ENCODE measurements at places on chromosomes 1 and 21.
A peak's percentile ranks its signal among the peaks of the same experiment; 100 is the strongest.

DNA sequence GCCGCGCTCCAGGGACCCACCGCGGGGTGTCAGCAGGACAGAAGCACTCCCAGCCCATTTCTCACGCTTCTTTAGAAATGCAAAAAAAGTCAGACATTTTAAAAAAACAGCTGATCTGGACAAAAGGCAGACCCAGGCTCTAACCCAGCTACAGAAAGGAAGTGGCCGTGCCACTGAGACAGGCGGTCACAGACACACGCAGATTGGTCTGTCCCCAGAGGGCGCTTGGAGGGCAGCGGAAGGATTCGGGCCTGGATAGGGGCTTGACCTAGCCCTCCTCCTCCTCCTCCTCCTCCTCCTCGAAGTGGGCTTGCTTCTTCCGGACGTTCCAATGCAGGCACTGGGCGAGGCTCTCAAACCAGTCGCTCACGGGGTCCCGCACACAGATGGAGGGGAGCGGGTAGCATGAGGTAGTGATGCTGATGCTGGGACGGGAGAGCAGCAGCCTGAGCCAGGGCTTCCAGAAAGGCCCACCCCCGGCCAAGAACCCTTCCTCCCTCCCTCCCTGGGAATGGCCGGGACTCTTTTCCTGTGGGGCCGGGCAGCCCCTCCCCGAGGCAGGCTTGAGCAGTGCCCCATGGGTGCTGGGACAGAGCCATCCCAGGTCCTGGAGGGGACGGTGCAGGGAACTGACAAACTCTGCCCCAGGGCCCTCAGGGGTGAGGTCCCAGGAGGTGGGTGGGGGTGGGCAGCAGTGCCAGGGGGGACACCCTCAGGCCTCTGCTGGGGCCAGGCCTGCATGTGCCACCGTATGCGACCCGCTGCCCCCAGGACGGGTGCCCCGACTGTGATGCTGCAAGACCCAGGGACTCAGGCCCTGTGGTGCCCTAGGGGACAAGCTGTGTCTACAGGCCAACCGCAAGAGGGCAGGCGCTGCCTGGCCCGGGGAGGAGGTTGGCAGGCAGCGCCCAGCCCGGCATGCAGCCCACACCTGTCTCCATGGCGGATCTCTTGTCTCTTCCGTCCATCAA, 25.3 kb downstream of the NADK start:
- DNase-seq: no peak

GRCh38 chr1:54825696-54826095, 24.6 kb upstream of the TTC22 start:
- no peak for DNase-seq

DNA sequence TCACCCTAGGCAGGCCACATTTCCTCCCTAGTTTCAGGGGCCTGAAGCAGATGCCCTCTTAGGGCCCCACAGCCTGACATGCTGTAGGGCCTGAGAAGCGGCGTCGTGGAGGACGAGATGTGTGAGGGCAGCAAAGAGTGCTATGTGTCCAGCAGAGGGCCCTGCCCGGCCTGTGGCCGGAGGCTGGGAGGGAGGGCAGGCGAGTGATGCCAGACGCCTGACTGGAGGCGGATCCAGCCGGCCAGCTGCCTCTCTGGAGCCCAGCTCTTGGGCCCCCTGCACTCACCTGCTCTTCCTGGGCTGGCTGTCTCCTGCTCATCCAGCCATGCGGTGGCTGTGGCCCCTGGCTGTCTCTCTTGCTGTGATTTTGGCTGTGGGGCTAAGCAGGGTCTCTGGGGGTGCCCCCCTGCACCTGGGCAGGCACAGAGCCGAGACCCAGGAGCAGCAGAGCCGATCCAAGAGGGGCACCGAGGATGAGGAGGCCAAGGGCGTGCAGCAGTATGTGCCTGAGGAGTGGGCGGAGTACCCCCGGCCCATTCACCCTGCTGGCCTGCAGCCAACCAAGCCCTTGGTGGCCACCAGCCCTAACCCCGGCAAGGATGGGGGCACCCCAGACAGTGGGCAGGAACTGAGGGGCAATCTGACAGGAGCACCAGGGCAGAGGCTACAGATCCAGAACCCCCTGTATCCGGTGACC, at the start of gene GPR37L1:
TSS of gene GPR37L1 (plus strand) at position 279 of the 697 bp plus-strand sequence. CDS start at position 326, 47 bp downstream.
- DNase-seq: no peak

GRCh38 chr1:115021145-115021544, 8.5 kb upstream of the TSHB start:
- no peak for DNase-seq

DNA sequence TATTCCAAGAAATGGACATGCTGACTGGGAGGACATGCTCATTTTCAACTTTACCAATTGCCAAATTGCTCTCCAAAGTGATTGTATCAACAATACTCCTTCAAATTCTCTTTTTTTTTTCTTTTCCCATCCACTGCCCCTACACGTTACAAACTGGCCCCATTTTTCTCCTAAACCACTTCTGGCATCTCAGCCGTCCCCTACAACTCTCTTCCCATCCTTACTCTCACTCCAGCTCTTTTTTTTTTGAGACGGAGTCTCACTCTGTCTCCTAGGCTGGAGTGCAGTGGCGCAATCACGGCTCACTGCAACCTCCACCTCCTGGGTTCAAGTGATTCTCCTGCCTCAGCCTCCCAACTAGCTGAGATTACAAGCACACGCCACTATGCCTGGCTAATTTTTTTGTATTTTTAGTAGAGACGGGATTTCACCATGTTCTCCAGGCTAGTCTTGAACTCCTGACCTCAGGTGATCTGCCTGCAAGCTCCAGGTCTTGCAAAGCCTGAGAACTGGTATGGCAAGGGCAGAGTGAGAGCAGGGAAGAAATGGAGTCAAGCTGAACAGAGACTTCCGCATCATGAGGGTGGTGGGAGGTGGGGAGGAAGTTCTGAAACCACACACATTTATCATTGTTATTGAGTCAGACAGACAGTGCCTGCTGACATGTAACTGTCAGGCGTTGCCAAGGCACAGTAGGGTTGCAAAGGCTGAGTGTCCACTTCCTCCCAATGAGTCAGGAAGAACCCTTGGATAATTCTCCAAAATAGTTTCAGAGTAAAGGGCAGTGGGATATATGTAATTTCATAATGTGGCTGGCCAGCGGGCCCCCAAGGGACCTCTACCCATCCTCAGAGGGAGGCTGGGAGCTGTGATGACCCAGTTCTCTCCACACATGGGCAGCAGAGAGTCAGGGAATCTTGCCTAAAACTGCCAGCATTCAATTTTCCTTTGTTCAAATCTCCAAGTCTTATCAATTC, 17.4 kb downstream of the CELA3A start:
- peak; percentile 73 for DNase-seq

GRCh38 chr1:204746838-204747442, 61.4 kb upstream of the LRRN2 start:
- DNase-seq: peak; percentile 60

- DNase-seq: no peak
Observed at GRCh38 chr21:15122241-15122640, 57.4 kb upstream of the NRIP1 start.

DNA sequence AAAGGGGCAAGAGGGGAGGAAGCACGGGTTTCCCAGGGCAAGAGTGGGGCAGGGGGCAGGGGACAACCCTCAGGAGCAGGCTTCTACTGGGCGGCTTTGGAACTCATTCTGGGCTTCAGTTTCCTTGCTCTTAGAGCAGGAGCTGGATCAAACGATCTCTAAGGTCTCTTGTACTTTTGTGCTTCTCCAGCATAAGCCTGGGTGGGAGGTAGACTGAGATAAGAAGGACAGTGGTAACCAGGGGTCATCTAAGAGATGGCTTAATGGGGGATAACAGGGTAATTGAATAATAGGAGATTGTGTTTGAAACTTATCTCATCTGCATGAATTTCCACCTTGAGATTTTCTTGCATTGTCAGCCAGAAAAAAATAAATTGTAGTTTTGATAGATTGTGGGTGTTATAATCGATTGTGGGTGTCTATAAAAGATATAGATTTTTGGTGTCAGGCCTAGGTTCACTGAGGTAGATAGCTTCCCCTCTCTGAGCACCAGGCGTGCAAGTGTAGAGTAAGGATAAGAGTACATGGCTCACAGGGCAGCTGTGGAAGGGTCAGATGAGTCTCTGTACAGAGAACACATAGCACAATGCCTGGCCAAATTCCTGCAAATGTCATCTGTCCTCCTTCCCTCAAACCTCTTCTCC, 68.0 kb downstream of the CD58 start:
- DNase-seq: peak; percentile 80

GRCh38 chr1:228996281-228996680, 261.0 kb downstream of the RHOU start:
- no peak for DNase-seq

DNA sequence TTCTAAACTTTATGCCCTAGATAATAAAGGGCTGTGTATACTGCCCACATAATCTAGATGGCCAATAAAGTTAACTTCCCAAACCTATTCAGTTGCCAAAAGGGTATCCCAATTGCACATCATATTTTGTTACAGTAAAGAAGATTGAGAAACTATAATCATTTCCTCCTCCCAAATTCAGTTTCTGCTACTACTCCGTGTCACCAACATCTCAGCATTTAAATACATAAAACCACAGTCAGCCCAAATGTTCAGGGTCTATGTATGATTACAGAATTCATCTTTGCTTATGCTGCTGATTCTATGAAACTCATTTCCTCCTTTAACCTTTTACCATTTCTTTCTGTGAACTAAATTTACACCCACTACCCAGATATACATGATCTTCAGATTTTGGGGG, 28.6 kb downstream of the NRIP1 start:
- no peak for DNase-seq

DNA sequence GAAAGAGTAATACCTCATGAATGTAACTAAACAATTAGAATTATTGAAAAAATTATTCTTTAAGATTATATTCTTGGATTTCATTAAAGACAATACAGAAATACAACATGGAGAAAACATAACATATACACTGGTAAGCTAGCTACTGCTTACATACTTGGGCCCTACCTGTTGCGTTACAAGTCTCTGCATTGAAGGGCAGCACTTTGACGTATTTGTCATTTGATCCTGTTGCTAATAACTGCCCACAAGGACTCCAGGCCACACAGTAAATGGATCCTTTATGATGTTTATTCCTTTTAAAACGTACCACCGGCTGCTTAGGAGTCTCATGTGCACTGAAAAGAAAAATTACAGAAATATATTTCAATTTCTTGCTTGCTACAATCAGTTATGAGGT, 19.8 kb upstream of the CLCC1 start:
- DNase-seq: no peak

DNA sequence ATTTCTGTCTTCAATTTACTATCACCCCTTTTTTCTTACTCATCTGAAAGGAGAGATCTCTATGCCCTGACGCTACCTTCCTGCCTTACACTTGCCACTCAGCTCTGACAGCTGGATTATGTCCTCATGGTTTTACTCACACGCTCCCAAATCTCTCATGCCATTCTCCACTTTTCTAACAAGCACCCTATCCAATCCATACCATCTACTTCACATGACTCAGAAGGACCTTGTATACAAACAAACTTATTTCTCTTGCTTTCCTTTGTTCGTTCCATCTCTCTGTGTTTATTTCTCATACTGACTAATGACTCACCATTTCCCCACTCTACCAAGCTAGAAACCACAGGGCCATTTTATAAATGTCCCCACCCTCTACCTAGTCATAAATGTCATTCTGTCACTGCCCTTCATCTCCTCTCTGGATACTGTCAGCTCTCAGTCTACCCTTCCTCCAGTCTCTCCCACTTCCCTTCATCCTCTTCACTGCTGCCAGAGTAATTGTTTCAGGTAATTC, 87.3 kb downstream of the USP24 start:
- peak; percentile 50 for DNase-seq

GRCh38 chr1:21818656-21819055, 6.6 kb downstream of the LDLRAD2 start:
- DNase-seq: peak; percentile 74

DNA sequence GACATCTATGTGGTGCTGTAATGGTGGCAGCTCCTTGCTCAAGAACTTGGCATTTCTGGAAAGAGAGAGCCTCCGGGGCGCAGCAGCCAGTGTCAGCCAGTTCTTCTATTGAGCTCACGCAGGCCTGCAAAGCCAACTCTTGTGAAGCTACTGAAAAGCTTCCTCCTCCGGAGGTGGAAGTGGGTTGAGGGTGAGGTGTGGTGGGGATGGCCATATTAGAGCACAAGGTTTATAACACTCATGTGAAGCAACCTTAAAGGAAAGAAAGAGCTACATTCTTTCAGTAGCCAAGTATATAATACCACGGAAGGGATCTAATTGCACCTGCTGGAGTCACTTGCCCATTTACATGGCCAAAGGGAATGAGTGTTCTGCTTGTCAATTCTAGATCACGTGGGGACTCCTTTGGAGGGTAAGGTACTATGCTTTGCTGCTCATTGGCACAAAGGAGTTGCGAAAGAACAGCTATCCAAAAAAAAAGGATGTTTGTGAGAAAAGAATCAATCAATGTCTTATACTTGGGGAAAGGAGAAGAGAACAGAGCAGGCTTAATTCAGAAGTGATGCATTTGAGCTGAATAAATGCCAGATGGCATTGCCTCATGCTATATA, 18.3 kb upstream of the MAP10 start:
- no peak for DNase-seq

GRCh38 chr21:25813917-25814316, 79.1 kb downstream of the GABPA start:
- no peak for DNase-seq

- no peak for DNase-seq
Observed at GRCh38 chr1:246032984-246033383, 474.1 kb downstream of the SMYD3 start.

GRCh38 chr21:19603011-19603593, 1199.5 kb upstream of the TMPRSS15 start:
- DNase-seq: no peak

- no peak for DNase-seq
Observed at GRCh38 chr21:41052820-41053555, 115.0 kb upstream of the BACE2 start.

- no peak for DNase-seq
Observed at GRCh38 chr21:35556536-35556935, 503.8 kb downstream of the SETD4 start.

GRCh38 chr1:56169856-56170255, 409.5 kb downstream of the PLPP3 start:
- DNase-seq: no peak

GRCh38 chr1:157407917-157408525, 144.3 kb downstream of the FCRL5 start:
- DNase-seq: peak; percentile 12

GRCh38 chr1:41639332-41639936, 155.0 kb upstream of the EDN2 start:
- no peak for DNase-seq

DNA sequence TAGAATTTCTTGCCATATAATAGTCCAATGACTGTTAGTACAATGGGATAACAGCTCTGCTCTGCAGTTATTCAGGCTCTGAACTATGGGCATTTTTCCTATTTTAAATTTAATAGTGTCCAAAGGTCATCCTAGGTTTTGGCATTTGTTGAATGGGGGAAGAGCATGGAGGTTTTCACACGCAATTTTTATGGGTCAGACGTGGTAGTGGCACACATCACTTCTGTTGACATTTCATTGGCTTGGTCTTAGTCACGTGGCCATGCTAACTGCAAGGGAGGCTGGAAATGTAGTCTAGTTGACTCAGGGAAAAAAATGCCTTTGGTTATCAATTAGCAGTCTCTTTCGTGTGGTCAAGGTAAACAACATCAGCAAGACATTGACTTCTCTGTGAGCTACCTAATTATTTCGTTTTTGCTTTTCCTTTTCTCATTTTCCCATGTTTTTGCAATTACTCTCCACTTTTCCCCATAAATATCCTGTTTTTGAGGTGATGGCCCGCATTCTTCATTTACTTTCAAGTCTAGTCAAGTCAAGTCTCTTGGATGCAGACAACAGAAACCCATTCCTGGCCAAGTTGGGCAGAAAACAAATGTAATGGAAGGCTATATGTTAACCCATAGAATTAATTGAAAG, 82.8 kb downstream of the DYRK1A start:
- DNase-seq: no peak

- DNase-seq: no peak
Observed at GRCh38 chr1:203215573-203215972, 13.9 kb downstream of the CHIT1 start.

All from hematopoietic multipotent progenitor cell treated with erythropoietin and hydrocortisone succinate and interleukin-3 and kit ligand, for 8 days (in vitro differentiated cells).